ENCODE measurements at places on chromosomes 5 and 9.
A peak's percentile ranks its signal among the peaks of the same experiment; 100 is the strongest.

DNA sequence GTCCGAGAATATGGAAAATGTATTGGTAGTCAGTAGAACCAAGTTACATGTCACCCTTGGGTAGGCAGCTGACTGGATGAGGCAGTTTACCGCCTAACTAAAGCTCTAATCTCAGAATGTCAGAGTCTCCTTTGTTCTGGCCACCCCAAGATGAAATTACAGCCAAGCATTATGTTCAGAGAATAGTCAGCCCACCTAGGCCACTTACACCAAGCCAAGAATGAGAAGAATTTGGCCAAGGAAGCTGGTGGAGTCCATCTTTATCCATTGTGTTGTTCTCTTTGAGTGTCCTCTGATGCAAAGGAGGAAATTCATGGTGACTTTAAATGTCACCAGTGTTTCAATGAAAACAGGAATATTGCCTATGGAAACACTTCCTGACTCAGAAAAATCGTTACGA is 275.1 kb upstream of the MAP3K1 start:
- DNase-seq, result no peak

DNA sequence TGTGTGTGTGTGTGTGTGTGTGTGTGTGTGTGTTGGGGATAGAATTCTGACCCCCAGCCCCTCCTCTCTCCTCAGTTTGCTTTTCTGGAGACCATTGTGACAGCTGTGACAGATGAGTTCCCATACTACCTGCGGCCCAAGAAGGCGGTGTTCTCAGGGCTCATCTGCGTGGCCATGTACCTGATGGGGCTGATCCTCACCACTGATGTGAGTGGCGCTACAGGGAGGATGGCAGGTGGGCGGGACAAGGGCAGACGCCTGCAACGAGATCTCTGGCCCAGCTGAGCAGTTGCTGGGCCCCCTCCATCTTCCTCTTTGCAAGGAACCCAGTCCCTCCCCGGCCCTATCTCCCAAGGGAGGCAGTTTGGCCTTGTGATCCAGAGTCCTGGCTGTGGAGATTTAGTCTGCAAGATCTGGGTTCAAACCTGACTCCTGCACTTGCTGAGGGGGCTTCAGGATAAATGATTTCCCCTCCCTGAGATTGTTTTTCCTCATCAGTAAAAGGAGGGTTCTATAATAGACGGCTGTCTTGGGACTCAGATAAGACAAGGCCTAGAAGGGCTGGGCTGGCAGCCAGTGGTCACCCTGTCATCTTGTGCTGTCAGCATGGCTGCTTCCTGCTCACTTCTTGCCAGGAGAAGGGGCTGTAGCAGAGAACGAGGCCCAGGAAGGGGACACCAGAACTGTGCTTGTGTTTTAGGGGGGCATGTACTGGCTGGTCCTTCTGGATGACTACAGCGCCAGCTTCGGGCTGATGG is 14.1 kb downstream of the SLC6A7 start:
- no peak for DNase-seq

- DNase-seq, result no peak
Measured at GRCh38 chr5:111749303-111750026, 7.5 kb downstream of the NREP start.

GRCh38 chr9:4801156-4801555 is 8.4 kb downstream of the RCL1 start:
- no peak for DNase-seq

DNA sequence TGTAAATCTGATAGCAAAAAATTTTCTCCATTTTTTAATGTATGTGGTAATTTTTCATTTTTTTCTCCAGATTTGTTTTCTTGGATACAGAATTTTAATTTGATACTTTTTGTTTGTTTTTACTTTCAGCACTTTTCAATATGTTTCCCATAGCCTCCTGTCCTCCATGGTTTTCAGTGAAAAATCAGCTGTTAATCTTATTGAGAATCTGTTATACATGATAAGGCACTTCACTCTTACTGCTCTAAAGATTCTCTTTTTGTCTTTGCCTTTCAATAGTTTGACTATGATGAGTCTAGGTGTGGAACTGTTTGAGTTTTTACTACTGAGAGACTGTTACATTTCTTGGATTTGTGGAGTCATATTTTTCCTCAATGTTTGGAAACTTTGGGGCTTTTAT is 455.7 kb upstream of the NUDT12 start:
- DNase-seq, result no peak

DNA sequence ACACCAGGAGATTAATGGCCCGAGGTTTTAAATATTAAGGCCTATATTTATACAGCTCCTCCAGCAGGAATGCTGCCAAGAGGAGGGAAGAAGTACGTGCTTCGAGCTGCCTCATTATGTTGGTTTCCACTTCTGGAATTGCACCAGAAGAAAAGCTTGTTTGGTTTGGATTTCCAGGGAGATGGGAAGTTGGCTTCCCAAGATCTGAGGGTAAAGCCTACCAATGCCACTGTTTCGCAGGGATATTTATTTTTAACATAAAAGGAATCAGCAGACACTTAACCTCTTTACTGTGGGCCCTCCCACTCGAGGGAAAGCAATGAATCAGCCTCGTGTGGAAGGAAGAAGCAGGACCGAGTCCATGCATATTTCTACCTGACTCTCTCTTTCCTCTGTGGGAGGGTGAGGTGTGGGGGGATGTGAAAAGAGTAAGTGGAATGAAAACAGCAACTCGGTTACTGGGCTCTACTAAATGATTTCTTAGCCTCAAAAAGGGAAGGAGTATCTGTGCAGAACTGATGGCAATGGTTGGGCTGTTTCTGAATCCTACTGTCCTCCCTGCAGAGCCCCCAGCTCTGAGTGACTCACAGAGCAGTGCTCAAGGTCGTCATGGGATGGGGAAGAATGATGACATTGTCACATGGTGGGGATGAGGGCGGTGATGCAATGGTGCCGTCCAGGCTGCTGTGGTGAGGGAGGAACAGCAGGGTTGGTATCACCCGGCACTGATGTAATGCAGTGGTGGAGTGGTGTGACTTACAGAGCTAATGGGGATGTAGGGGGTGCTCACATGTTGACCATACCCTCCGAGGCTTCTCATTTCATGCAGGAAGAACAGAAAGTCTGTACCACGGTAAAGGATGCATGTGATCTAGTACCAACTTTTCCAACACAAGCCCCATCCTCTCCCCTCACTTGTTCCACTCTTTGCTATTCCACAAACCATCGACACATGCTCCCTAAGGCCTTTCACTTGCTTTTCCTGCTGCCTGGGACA is 215.0 kb upstream of the PANK3 start:
- DNase-seq, result no peak

- peak; percentile 4 for DNase-seq
Measured at GRCh38 chr5:109739741-109740728, 50.3 kb downstream of the MAN2A1 start.

GRCh38 chr5:91598216-91598615 is 215.1 kb upstream of the ARRDC3 start:
- no peak for DNase-seq

GRCh38 chr5:180313677-180314505 is 22.0 kb upstream of the MAPK9 start:
- DNase-seq, result no peak

- DNase-seq, result no peak
Measured at GRCh38 chr5:9582406-9582805, 36.5 kb upstream of the SEMA5A start.

Data from GM19239 (cell line).